ENCODE measurements at places on chromosomes 7 and 10.

DNA sequence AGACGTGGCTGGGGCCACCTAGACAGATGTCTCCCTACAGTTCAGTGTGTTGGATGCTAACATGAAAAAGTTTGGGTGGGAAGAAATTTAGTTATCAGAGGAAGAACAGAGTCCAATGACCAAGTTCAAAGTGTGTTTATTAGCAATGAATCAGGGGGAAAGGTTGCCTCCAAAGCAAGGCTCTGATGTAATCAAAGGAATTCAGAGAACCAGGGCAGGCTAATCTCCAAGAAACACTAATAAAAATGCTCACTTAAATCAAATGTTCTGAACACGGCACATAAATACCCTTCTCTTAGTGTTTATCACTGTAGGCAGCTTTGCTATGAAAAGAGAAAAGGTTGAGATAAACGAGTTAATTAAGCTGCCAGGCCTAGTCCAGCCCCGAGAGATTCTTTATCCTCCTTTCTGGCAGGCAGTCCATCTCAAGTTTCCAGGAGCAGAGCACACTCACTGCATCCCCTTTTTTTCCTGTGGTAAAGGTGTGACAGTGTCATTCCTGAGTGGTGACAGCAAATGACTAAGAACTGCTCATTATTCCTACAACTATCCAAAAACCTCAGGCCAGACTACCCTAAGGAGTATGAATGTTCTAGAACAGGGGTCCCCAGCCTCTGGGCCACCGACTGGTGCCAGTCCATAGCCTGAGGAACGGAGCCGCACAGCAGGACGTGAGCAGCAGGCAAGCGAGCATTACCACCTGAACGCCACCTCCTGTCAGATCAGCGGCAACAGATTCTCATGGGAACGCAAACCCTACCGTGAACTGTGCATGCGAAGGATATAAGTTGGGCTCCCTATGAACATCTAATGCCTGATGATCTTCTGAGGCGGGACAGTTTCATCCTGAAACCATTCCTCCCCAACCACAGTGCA is 66.9 kb upstream of the FHIP2A start:
- no peak for DNase-seq

GRCh38 chr10:49136525-49136924 is 2.7 kb upstream of the FAM170B start:
- DNase-seq = no peak

DNA sequence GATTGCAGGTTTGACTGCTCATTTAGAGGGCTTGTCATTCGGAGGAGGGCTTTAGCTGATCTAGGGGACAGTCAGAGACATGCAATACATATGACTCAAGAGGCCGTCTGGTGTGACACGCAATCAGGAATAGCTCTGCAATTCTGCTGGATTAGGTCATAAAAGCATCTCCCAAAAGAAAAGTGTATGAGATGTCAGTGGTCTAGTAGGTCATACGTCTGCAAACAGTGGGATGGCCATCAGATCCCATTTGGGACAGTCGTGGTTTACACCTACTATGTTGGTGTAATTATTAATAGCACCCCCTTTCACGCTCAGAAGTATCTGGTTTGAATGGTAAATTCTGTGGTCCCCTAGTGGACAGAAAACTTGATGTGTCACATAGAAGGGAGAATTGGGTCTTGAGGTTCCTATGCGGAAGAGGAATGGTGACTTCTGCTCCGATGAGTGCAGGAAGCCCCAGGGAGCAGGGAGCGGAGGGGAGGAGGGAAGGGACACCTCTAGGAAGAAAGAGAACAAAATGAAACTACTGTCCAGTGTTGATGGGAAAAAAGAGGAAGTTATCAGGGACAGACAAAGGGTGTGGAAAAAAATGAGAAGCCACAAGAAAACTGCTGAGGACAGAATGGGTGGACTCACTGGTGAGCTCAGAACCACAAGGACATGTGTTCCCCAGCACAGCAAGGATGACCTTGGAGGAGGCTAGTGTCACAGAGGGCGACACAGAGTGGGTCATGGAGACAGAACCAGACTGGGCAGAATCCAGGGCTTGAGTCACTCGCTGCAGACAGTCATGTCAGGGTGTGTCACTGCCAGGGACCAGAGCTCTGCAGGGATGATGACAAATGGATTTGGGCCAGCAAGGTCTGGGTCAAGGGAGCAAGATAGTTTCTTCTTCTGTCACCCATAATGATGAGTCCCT is 59.9 kb downstream of the MAP3K8 start:
- DNase-seq = no peak

GRCh38 chr10:110413049-110413783 is 84.5 kb upstream of the DUSP5 start:
- no peak for DNase-seq

- DNase-seq = no peak
Measured at GRCh38 chr7:141609576-141609975, 58.4 kb downstream of the AGK start.

GRCh38 chr10:44118500-44118899 is 266.4 kb downstream of the CXCL12 start:
- DNase-seq = no peak

GRCh38 chr7:27030393-27031050 is 65.3 kb downstream of the HOXA1 start:
- DNase-seq = no peak

GRCh38 chr10:98950106-98950505 is 285.5 kb downstream of the HPSE2 start:
- DNase-seq = no peak

- DNase-seq = no peak
Measured at GRCh38 chr7:117572856-117573620, 93.2 kb downstream of the CFTR start.

DNA sequence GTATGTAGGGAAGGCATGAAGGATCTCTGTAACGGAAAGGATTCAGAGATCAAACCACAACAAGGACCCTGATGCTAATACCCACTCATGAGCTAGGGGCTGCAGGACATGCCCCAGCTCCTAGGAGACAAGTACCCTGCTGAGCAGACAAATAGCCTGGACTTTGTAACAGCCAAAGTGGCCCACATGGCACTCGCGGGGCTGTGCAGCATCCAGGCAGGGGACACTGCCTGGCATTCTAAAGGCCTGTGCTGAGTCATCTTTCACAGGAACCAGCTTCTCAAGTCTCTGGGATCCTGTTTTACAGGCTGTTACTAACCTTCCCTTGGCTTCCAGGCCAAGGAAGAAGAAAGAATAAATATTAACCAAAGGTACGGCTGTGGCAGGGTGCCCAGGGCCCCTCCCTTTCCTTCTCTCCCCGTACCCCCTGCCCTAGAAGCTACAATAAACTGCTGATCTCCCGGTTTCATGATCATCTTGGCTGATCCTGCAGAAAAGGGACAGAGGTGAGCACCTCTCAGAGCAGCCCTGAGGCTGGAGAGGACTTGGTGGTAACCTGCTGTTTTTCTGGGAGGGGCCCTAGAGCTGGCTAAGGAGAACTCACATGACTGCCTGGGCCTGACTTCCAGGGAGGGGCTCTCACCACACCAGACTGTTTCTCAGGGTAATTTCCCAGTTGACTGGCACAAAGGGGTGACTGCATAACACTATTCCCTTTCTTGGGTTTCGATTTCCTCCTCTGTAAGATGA is 4.2 kb upstream of the RPEL1 start:
- no peak for DNase-seq

DNA sequence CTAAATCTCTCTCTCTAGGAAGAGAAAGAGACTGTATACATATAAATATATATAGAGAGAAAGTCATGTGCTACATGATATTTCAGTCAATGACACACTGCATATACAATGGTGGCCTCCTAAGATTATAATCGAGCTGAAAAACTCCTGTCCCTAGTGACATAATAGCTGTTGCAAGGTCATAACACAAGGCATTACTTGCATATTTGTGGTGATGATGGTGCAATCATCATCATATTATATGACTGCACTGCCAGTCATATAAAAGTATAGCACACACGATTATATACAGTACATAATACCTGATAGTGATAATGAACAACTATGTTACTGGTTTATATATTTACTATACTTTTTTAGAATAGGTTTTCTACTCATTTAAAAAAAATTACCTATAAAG is 316.7 kb downstream of the FGFR2 start:
- DNase-seq = no peak

DNA sequence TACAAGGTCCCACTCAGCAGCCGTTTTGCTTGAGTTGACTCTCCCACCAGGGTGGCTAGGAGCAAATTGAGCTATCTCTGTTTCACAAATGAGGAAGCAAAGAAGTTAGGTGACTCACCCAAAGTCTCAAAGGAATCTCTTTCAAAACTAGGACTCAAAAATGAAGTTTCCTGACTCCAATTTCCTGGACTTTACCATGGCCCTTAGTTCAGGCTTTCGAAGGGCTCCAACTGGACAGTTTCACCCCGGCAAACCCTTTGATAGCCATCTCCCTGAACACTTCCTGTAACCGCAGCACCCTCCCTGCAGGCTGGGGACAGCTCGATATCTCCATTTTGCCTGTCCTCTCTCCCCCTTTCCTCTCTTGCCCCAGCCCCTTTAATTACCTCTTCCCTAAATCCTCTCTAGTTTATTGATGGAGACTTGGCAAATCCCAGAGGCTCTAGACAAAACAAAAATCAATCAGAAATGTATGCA is 4.7 kb upstream of the AFAP1L2 start:
- no peak for DNase-seq

DNA sequence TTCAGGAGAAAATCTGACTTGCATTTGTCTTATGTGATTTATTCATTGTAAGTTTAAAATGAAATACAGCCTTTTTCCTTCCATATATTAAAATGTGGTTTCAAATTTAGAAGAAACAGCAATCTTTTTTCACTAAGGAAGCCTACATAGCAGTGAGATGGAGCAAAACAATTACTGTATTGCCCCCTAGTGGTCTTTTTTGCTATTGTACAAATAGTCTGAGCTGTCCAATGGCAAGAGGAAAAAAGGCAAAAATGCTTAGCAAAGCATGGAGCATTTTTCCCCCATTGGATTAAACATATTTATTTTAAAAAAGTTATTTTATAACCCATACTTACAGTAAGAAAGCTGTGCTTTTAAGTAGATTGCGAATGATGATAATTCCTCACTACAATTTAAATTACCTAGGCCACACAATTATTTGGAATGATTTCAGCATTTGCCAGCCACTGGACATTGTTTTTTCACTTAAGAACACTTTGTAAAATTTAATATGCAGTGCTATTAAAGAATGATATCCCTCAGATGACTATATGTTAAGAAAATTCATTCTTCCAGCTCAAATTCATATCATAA is 119.5 kb downstream of the CPED1 start:
- DNase-seq = no peak

DNA sequence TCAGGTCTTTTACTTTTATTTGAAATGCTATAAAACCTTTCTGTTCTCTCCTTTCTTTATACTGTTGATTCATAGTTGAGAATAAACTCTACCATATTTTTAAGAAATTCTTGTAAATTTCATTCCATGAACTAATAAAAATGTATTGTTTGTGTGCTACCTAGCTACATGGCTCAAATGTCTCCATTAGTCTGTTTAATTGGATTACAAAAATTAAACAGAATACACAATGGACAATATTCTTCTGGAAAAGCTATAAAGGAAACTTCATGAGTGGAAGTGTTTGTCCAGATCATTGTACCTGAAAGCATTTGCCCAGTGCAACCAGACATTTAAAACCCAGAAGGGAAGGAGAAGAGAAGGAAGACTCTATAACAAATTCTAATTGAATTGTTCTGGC is 20.1 kb downstream of the KCND2 start:
- DNase-seq = no peak

DNA sequence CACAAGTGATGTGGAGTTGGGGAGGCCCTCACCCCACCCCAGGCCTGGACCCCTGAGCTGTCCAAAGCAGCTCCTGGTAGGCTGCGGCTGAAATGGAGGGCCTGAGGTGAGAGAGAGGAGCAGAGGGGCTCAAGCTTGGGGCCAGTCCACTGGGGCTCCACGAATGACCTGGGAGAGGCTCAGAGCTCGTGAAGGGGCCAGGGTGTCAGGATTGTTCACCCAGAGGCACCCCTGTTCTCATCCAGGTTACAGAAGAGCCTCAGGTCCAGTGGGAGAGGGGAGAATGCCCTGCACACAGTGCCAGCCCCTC is 102.2 kb upstream of the RET start:
- no peak for DNase-seq

- DNase-seq = no peak
Measured at GRCh38 chr7:140607441-140607989, 33.1 kb downstream of the DENND2A start.

- DNase-seq = no peak
Measured at GRCh38 chr7:119919986-119920385, 353.0 kb upstream of the KCND2 start.

DNA sequence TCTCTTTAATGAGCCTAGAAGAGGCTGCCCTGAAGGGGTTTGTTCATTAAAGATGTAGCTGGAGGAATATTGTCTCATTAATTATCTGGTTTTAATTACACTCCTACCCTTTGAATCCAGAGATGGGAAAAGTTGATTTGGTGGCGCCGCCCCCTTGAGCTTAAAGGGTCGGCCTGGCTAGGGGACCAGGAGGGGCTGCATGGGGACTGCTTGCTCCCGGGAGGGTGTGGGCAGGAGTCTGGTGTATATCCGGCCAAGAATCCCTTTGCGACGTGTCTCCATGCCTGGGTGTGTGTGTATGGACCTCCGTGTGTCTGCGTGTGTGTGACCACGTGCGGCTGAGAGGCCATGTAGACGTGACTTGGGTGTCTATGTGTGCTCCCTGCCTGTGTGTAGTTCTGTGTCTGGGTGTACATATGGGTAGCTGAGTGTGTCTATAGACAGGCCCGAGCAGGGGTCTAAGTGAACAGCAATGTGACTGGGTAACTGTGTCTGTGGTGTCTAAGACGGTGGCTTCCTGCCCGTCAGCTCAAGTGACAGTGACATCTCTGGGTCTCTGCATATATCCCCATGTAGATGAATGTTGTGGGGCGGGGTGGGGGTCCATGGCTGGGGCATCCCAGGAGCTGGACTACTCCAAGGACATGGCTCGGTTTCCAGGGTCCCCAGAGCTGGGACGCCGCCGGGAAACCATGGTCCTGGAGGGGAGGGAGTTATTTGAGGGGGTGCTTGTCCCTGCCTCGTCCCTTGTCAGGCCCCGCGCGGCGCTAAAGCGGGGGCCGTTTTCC is 10.7 kb downstream of the LBX1 start:
- no peak for DNase-seq

DNA sequence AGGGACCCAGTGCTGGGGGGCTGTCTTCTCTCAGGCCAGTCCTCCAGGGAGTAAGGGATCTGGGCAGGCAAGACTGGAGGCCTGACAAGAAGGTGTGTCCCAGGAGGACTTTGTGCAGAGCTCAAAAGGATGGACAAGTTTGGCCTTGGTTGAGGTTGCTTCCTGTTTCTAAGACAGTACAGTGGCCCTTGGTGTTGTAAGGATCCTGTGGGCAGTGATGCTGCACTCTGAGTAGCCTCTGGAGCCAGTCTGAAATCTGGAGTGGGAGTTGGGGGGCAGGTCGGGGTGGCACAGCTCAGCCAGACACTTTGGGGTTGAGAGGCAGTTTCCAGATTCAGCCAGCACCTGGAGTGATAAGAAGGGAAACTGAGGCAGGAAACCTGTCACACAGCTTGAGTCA is 139.2 kb upstream of the ZMIZ1 start:
- no peak for DNase-seq

- no peak for DNase-seq
Measured at GRCh38 chr10:132578287-132578951, 40.8 kb downstream of the INPP5A start.

GRCh38 chr7:29940199-29940598 is 49.4 kb downstream of the SCRN1 start:
- no peak for DNase-seq

All from stimulated activated CD8-positive, alpha-beta memory T cell treated with anti-CD3 and anti-CD28 coated beads, Interleukin-15, amount 100 ng/mL, for 48 hours (primary cell).